EL (cell line): ENCODE measurements at places on chromosomes 7 and 10.
A peak's percentile ranks its signal among the peaks of the same experiment; 100 is the strongest.

GRCh38 chr10:78203915-78204818, 170.5 kb downstream of the RPS24 start:
- no peak for DNase-seq

DNA sequence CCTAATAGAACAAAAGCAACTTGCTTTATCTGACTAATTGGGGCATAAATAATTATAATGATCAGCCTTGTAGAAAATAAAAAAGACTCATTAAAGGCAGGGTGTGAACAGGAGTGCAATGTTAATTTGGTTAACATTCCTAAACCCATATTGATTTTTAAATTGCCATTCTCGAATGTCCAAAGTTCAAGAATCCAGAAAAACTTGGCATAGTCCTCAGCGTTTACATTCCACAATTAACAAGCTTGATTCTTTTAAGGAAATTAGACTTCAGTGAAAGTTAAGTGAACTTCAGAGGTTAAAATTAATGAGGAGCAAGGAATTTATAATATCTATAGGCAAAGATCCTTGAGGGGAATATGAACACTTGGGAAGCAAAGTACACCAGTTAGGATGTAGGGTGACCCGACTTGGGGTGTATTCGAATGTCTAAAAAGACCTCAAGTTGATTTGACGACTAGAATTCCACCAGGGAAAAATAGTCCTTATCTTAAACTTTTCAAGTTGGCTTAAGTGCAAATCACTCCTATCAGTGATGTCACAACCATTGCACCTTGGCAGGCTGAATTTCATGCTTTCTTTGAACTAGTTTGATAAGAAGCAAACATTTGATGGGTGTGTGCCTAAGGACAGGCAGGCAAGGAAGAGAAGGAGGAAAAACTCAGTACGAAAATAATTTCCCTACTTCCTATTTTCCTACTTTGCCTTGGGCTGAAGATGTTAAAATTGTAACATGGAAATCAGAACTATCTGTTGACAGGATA, 830.4 kb upstream of the COBL start:
- DNase-seq = no peak

- peak; percentile 79 for DNase-seq
These were observed 127.5 kb downstream of the ABCA13 start for GRCh38 chr7:48298779-48299178.

- DNase-seq = no peak
These were observed 37.5 kb downstream of the DENND11 start for GRCh38 chr7:141664450-141664849.

DNA sequence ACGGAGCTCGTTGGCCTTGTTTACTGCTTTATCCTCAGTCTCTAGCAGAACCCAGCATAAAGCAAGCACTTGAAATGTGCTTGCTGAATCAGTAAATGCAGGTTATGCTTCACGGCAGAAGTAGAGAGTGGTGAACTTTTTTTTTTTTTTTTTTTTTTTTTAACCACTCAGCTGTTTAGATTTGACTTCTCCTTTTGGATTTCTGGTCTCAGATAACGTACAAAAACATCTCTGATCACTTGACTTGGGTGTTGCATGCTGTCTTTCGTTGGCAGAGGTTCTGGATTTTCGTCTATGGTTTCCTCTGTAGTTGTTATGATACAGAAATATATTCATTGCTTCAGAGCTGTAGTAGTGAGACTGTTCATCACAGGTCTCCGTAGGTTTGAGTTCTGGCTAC, 242.5 kb upstream of the HABP2 start:
- no peak for DNase-seq

DNA sequence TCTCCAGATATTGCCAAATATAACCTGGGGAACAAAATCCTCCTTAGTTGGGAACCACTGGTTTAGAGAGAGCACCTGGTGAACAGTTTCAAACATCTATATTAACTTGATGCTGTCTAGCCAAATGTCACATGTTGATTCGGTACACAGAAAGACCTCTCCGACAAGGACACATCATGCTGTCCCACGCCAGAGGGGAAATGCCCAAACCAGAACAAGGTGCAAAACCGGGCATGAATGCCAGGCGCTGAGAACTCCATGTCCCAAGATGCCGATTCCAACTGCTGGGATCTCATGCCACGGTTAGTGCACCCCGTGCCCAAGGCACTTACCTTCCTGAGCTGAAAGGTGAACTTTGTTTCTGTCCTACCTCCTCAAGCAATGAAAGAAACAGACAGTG, 100.8 kb downstream of the SFMBT2 start:
- DNase-seq = no peak

GRCh38 chr7:1829111-1829510, 159.0 kb downstream of the ELFN1 start:
- DNase-seq = no peak
